Right ventricle myocardium superior (tissue), 1 donor: ENCODE measurements at places on chromosomes 5 and 9. TPM values are rescaled to one million over a fixed set of nuclear protein-coding genes. Genes with fewer than 3 reads are reported as not detected.

DNA sequence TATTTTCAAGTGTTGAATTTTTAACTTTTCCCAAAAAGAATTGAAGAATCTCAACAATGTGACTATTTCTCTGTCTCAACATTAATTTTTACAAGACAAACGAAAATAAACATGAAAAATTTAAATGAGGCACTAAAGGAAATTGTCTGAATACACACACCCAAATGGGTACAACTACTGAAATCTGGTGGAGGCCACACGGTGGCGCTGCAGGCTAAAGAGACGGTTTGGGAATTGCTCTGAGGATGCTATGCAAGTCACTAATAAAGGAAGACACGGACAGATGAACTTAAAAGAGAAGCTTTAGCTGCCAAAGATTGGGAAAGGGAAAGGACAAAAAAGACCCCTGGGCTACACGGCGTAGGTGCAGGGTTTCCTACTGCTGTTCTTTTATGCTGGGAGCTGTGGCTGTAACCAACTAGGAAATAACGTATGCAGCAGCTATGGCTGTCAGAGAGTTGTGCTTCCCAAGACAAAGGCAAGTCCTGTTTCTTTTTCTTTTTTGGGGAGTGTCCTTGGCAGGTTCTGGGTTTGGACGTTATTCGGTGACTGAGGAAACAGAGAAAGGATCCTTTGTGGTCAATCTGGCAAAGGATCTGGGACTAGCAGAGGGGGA, at the start of gene PCDHB10:
TSS of gene PCDHB10 (plus strand) at position 244 of the 616 bp plus-strand sequence. CDS start at position 444, 200 bp downstream.
- no peak for DNase-seq

The CDX1 gene
- total RNA-seq: not detected

- DNase-seq: no peak
Measured at GRCh38 chr5:168578006-168578405, 1.2 kb downstream of the PANK3 start.

GRCh38 chr5:173123416-173123815, 20.9 kb upstream of the BNIP1 start:
- DNase-seq: no peak

GRCh38 chr5:97131139-97131710, 11.2 kb downstream of the LIX1 start:
- no peak for DNase-seq

- DNase-seq: no peak
Measured at GRCh38 chr9:29625292-29625731, 2052.0 kb upstream of the C9orf72 start.
